ENCODE measurements at places on chromosomes 6 and 20.

DNA sequence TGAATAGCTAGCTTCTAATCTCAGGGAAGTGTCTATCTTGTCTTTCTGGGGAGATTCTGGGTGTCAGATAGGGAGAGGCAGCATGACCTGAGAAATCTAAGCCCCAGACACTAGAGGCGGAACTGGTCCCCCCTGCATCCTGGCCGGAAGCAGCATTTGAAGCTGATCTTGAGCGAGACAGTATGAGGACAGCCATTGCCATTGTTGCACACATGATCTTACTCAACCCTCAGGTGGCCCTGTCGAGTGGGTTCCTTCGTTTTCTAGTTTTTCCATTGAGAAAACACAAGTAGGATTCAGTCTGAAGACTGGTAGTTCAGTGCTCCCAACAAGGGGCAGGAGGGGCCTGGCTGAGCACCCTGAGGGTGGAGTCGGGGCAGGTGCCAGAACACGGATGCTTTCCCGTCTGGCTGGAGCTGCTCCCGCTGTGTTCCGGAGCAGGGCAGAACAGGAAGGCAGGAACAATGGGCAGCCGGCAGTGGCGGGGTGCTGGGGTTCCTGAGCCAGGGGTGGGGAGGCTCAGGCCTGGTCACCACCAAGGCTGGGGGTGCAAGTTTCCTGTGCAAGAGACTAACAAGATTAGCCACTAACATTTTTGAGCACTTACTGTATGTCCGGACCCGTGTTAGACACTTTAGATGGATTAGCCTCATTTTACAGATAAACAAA, 7.9 kb upstream of the SDCBP2 start:
- no peak for DNase-seq

DNA sequence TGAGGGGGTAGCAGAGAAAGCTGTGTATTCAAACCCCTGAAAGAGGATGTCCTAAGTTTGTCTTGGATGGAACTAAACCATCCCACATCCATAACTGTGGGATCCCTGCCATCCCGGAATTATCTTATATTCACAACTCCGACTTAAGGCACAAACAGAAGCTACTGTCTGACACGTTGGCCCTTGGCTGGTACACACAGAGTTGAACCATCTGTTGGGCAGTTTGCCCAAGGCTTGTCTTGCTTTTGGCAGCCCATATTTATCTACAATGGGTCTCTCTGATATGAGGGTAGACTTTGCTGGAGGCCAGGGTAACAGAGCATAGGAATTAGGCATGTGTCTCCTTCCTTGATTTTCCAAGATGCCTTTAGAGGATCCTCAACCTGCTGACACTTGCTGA, 116.6 kb upstream of the PROKR2 start:
- no peak for DNase-seq

GRCh38 chr20:61115364-61116065, 136.5 kb upstream of the CDH4 start:
- no peak for DNase-seq

- no peak for DNase-seq
Observed at GRCh38 chr6:146364816-146365594, 178.6 kb upstream of the RAB32 start.

DNA sequence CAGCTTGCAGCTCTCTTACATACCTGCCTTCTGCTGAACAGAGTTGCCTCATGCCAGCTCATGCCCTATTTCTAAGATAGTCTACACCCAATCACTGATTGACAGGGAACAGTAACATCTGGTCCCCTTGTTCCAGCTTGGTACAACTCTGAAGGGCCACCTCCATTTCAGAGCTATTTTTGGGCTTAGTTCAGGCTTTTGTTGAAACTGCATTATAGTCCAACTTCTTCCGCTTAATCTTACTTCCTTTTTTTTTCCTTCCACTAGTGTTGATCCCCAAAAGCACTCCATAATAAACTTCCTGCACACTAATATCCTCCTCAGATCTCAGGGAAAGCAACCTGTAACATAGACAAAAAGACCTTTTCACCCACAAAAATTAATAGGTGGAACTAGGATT, 65.7 kb upstream of the TNFRSF21 start:
- no peak for DNase-seq

GRCh38 chr6:119453242-119454200, 104.0 kb upstream of the MAN1A1 start:
- DNase-seq: no peak

DNA sequence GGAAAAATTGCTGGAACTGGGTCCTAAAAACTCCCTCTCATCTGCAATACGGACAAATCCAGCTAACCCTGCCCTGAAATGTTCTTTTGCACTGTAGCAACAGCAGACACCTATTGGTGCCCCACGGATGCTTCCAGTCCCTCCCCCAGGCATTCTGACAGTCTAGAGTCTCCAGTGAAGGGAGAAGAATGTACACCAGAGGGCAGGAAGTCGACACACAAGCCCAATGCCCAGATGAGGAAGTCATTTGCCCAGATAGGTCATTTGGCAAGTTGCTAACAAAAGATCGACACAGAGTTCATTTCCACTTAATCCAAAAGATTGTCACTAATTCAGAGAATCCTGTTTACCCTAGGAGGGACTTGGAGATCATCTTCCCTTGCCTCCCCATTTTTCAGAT, 293.0 kb upstream of the PRDM1 start:
- DNase-seq: no peak

GRCh38 chr6:39047434-39048327, 900 bp upstream of the GLP1R start:
- no peak for DNase-seq

GRCh38 chr6:16949716-16950115, 152.1 kb upstream of the STMND1 start:
- DNase-seq: no peak

DNA sequence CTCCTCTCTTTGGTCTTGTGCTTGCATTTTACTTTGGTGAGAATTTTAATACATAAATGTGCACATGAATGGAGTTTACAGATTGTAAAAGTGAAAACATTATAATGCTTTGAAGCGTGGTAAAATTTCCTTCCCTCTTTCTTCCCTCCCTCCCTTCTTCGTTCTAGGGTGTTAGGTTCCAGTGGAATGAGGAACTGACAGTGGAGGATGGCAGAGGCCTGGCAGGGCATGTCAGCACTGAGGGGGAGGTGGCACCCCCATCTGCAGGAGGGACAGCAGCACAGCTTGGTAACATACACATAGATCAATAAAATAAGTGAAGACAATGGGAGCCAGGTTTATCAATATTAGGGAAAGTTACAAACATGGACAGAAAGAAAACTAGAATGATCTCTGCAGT, 47.5 kb downstream of the RNASET2 start:
- DNase-seq: no peak

DNA sequence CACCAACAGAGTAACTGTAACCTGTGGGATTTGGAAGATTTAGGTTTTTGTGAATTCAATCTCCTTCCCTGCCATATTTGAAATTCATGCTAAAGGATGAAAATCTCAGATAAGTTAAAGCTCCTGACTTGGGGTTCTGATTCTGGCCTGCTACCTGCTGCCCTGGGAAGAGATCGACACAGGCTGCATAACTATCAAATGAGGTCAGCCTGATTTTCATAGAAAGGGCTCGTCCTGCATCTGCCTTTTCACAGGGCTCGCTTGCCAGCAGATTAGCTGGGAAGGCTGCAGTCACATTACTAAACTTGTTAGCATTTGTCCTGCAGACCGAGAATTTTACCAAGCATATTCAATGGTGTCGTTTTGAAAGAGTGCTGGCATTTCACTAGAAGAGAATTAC, 14.6 kb downstream of the GCLC start:
- no peak for DNase-seq

GRCh38 chr6:123777563-123777962, 26.1 kb upstream of the NKAIN2 start:
- no peak for DNase-seq

- DNase-seq: no peak
Observed at GRCh38 chr6:5034328-5034727, 30.5 kb upstream of the RPP40 start.

DNA sequence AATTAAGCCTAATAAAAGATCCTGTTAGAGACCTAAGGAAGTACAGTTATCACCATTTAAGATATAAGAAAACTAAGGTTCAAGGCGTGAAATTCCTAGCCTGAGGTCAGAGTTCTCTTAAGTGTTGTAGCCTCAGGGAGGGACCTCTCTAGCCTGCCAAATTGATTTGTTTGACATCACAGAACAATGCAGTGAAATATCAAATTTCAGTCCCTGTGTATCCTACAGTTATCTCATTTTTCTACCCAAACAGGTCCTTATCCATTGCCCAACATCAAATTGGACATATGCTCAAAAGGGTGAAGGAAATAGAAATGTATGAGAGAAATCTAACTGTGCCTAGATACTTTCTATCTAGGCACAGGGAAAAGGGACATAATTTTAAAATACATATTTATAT, 63.0 kb downstream of the NCOA7 start:
- DNase-seq: no peak

DNA sequence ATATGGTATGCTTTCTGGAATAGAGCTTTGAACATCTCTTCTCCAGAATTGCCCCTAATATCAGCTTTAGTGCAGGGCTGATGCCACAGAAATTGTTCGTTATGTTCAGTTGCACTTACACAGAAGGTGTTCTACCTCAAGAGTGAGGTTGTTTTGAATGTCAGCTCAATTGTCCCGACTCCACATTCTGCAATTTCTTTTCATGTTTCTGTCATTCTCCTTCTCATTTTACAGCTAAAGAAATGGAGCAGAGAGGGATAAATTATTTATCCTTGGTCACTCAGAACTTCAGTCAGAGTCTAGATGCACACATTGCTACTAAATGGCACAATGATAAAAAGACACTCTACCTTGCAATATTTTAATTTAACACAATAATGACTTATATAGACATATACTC, 137.0 kb upstream of the CCN2 start:
- no peak for DNase-seq

DNA sequence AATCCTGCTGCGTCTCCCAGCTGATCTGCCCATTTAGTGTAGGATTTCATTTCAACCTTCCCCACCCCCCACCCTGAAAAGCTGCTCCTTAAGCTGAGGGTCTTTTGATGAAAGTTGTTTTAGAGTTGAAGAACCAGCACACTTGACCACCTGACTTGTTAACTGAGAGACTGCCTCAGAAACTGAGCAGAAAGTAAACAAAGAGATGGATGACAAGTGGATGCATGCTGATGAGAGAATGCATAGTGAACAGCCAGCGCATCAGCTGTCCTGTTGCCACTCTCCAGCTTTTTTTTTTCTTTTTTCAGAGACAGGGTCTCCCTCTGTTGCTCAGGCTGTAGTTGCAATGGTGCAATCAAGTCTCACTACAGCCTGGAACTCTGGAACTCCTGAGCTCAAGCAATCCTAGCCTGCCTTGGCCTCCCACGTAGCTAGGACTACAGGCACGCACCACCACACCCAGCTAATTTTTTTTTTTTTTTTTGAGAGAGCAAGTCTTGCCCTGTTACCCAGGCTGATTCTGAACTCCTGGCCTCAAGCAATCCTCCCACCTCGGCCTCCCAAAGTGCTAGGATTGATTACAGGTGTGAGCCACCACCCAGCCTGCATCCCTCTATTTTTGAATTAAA, 9.5 kb downstream of the RPL10A start:
- DNase-seq: no peak

- DNase-seq: no peak
Observed at GRCh38 chr6:25297823-25298522, 18.8 kb downstream of the CARMIL1 start.

DNA sequence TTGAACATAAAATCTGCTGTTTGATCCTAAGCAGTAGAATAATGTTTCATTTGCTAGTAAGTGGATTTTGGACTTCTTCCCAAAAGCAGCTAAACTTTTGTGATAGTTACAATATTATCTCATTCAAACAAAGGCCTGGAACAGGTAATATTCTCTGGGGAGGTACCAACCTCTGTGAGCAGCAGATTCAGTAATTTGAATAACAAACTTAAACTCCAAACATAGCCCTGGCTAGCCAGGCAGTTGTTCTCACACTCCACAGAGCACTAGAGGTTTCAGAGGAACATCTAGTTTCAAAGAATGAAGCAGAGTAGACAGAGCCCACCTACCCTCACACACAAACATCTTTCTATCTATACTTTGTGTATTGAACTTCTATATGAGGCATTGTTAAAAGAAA, 40.9 kb downstream of the LGSN start:
- no peak for DNase-seq

GRCh38 chr6:167805349-167806060, 21.2 kb upstream of the AFDN start:
- no peak for DNase-seq

GRCh38 chr20:8527998-8528723, 396.1 kb downstream of the PLCB1 start:
- peak; percentile 42 for DNase-seq

DNA sequence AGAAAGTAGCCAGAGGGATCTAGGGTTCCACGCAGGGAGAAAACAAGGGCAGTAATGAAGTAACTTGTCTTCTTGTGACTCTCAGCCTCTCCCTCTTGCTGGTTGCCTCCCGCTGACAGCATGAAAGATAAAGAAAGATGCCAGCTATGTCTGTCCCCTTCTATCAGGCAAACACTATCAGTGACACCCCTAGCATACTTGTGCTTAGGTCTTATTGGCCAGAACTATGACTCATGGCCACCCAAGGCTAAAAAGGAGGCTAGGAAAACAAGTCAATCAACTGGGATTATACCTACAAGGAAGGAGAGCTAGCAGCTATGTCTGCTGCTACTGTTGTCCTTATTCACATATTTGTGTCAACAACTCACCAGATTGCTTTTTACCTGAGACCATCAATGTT, 206.8 kb upstream of the SOX4 start:
- DNase-seq: no peak

DNA sequence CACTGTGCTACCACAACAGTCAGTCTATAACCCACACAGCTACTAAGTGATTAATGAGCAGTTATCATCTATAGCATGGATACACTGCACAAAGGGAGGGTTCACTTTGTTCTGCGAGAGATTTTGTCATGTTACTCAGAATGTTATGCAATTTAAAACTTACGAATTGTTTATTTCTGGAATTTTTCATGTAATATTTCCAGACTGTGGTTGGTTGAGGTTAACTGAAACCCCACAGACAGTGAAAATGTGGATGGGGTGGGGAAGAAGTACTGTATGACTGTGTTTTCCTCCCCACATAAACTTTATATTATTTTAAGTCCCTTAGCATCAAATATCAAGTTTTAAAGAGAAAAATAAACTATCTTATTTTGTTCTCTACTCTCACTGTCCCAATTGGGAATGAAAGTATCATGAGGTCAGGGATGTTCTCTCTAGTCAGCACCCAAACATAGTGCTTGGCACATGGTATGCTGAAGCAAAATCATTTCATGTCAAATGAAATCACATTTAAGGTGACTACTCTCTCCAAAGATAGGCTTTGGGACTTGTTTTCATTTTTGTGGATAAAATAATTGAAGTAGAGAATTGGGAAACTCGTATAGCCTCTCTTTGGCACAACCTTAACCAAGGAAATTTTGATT, 25.4 kb downstream of the DOP1A start:
- no peak for DNase-seq
